ENCODE measurements at places on chromosomes 6 and 20. TPM values are rescaled to one million over a fixed set of nuclear protein-coding genes. Genes with fewer than 3 reads are reported as not detected.

Gene PTGIS
- total RNA-seq = 2.9 TPM

DNA sequence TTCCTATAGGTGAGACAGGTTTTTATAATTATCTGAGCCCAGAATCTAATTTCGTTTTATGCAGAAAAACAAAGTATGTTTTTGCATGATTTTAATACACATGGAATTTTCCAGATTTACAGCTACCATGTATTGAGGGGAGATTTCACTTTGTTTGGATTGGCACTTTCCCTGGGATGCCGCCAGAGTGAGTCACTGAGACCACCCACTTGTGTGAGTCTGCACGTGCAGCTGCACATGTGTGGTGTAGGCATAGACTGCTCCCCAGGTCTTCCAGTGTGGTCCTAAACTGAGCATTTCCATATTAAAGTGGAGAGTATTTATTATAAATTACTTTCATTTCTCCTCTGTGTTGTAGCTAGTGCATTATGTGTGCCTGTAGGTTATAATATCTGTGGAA lies 186.8 kb downstream of the UBE3D start:
- no peak for ATAC-seq

Gene SPATA25
- 0.76 TPM for total RNA-seq

Gene MEP1A
- total RNA-seq = not detected

DNA sequence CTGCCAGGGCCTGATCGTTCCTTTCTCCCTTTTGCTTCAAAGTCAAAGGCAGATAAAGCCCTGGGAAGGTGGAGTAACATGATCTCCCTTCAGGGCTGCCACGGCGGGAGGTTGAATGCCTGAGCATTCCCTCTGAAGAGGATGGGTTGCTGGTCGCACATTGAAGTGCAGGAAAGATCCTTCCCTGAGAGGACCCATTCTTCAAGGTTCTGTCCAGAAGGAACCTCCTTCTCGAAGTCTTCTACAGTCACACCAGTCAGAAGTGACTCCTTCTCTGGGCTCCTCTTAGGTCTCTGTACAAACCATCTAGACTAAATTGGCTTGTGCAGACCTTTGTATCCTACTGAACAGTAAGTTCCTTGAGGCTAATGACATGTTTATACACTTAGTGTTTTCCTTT lies 192.6 kb upstream of the VGLL2 start:
- ATAC-seq = no peak

DNA sequence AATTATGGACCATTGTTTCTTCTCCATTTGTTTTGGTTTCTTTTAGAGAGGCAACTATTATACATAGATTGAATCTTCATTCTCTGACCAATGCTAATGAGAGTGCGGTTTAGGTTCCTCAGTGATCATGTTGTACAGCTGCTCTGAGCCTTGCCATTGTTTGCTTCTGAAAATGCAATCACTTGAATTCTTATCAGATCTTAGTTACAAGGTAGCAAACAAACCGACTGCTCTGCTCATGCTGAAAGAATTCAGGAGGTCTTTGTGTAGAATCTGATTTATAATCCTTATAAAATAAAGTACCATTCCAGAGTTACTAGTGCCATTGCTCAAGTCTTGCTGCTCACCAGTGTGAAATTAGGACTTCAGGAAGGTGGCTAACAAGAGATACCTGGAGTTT lies 569.1 kb upstream of the ID4 start:
- ATAC-seq = no peak

GRCh38 chr6:150046943-150047342 lies 21.6 kb upstream of the RAET1L start:
- no peak for ATAC-seq

- ATAC-seq = peak; percentile 49
Measured at GRCh38 chr20:56442389-56443365, 25.8 kb upstream of the RTF2 start.

Gene HTR1E
- not detected for total RNA-seq

- ATAC-seq = no peak
Measured at GRCh38 chr6:147677647-147678046, 169.2 kb downstream of the SAMD5 start.

Gene CCN6
- total RNA-seq = not detected

DNA sequence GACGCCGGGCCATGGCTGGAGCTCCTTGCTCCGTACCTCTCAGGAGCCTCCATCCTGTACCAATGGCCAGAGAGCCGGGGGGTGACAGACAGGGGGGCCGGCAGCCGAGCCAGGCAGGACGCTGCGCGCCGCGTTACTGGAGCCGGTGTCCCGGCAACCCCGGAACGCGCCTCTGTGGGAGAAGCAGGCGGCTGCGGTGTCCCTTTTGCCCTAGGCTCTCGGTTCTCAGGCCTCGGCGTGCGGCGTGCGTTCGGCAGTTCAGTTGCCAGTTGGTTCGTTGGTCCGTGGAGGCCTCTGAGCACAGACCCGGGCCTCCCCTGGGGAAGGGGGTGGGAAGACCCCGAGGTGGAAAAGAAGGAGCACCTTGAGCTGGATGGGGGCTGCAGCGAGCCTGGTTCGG lies at the start of gene SPATS1:
Gene SPATS1, plus strand, starts transcription at position 162 of the 400 bp plus-strand sequence. CDS start 446 bp downstream, outside the sequence.
- no peak for ATAC-seq

- no peak for ATAC-seq
Measured at GRCh38 chr6:32815115-32815514, 1.7 kb downstream of the HLA-DOB start.

DNA sequence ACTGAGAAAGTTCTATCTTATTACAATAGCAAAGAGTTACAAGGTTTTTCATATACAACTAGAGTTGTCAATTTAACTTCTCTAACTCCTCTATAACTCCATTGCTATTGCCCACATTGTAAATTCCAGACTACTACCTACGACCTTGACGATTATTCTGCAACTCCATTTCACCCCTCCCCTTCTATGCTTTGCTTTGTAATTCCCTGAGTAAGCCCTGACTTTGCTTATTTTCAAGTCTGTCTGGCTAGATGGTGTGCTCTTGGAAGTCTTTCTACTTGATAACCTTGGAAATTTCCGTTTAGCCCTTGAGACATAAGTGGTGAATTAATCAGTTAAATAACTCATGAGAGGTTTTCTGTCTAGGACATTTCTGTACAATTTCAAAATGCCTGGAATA lies 161.4 kb downstream of the C6orf58 start:
- ATAC-seq = no peak
